ENCODE measurements at places on chromosomes 2 and 18.

DNA sequence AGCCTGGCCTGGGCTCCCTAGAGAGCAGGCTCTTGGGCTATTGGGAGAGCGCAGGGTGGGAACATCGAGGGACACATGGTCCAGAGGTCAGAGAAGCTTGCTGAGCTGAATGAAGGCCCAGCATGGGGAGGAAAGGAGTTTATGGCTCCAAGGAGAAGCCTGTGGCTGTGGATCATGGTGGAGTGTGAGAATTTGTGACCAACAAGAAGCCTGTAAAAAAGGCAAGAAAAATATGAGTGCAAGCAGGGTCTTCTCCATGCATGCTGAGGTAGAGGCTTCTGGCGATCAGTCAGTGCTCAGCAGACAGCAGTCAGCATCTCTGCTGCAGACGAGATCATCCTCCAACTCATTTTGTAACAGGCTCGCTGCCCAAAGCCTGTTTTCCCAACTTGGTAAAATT, 1.3 kb upstream of the SCYGR3 start:
- DNase-seq = no peak

GRCh38 chr2:23696752-23697045, 230.2 kb downstream of the ATAD2B start:
- DNase-seq = no peak

DNA sequence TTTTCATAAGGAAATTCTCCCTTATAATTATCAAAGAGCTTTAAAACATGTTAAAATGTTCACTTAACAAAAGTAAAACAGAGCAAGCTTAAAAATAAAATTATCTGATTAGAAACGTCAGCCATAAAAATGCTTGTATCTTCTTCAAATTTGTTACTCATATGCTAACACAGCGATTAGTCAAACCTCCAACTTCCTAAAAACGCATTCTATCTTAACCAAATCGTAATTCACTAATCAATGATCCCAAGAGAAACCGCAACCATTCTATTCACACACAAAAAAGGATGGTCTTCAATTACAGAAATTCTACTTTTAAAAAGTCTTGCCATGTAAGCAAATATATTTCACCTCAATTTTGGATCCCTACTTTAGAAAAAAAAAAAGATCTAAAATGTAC, 1.9 kb downstream of the STK17B start:
- no peak for DNase-seq

GRCh38 chr2:29619689-29620088, 301.7 kb downstream of the ALK start:
- DNase-seq = no peak

DNA sequence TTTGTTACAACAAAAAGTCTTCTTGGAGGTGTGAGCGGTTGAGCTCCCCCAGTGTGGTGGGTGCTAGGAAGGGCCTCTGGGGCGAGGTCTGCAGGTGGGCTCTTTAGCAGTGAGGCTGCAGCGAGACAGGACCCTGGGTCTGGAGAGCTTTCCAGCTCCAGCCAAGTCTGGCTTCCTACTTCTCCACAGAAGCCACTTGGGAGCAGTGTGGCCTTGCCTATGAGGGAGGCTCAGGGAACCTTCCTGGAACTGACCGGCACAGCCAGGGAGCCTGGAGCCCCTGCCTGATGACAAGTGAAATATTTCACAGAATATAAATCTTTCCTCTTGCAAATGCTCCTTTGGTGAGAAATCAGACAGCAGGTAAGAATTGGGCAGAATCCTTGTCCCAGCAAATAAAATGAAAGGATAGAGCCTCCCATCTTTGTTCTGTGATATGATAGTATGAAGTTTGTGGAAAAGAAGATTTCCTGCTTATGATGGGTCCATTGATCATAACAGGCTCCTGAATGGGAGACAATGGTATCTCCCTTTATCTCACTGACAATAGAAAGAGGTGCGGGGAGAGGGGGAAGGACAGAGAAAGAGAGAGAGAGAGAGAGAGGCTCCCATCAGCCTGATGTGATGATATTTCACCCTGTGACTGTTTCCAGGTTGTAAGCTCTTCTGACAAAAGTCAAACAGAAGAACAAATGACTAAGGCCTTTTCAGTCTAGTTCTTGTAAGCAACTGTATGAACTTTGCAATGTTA, 289.8 kb upstream of the SPRED2 start:
- peak; percentile 29 for DNase-seq

DNA sequence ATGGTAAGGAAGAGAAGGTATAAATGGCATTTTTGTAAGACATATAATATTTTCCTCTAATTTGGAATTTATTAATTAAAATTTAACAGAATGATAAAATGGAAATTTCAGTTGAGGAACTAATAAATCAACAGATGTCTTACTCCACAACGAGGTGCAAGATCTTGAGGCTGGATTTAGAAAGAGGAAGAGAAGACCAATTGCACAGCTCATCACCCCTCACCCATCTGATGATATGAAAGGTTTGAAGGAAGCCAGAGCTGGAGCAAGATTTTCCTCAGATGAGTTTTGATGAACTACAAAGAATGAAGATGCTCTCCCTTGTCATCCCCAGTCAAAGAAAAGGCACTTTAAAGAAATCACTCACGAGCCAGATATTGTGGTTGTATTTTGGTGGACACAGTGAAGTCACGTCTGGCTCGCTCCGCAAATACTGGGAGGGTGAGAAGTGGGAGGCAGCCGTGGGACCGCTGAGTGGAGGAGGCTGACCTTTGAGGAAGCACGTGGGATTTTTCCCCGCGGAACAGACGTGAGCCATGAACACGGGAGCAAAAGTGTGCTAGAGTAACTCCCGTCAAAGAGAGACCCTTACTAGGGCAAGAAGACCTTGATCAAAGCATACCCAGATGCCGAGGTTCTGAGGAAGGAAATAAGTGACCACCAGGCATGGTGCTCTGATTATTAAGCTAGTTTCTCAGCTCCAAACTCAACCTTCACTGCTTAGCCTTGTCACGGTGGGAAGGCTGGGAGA, 511.4 kb downstream of the RNF144A start:
- no peak for DNase-seq

DNA sequence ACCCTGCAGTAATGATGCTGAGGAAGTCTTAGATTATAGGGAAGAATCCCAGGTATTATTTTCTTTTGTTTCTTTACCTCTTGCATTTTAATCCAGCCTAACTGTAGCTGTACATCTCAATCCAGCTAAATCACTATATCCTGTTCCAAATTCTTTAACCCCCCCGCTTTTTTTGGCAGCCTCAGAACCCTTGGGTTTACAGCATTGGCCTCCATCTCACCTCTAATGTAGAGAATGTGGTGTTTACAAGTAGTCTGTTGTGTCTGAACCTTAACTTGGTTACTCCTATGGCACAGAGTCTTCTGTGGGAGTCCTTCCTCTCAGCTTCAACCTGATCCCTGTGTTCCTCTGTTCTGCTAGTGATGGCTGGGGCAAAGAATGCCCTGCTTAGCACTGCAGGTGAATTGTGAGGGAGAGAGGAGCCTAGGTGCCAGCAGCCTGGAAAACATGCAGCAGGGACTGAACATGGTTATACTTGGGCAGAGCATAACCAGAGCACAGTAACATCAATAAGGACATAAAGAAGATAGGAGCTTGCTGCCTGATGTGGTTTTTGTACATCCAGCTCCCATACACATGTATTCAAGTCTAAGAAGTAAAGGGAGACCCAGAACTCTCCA, 130.2 kb downstream of the FAM124B start:
- no peak for DNase-seq

GRCh38 chr2:8324164-8324856, 357.5 kb upstream of the ID2 start:
- no peak for DNase-seq

DNA sequence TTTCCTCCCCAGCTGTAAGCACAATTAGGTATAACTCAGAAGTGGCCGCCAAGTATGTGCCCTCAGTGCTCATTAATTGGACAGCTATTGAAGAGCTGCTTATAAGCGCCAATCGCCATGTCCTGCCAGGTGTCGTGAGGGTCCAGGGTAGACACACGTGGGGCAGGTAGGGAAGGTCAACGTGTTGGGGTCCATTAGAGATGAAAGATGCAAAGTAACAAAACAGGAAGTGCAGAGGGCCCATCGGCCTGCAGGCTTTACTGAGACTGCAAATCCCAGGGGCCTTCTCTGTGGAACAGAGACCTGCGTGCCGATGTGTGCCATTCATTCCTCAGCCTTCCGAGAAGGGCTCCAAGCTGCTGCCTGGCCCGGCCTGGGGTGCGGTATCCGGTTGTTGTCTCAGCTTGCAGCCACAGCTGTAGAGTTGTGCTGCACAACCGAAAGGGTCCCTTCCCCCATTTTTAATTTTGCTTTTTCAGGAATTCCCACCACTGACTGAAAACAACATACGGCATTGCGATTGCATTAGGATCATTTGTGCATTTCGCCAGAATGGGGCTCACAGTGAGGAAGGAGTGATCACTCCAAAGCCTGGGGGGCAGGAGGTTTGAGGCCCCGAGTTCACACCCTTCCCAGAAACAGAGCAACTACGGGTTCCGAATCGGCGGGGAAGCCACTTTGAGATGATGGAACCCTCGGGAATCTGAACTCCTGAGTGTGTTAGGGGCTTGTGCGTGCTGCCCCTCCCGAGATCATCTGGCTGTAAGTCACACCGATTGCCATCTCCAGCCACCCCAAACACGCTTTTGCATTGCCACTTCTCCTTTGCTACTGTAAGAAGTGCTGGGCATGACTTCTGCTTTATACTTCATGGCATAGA, 94.3 kb downstream of the TSHZ1 start:
- no peak for DNase-seq

GRCh38 chr2:217736776-217737550, 265.8 kb downstream of the TNS1 start:
- no peak for DNase-seq

GRCh38 chr2:241110607-241111439, 8.7 kb upstream of the MTERF4 start:
- no peak for DNase-seq

DNA sequence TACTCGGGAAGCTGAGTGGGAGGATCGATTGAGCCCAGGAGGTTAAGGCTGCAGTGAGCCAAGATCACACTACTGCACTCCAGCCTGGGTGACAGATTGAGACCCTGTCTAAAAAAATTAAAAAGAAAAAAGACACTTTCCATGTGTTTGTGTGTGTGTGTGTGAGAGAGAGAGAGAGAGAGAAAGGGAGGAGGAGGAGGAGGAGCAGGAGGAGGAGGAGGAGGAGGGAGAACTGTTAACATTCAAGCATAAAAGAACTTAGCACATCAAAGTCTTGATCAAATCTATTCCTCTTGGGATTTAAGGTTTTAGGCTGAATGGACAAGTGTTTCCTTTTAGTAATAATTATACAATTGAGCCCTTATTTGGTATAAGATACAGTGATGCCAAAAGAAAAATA, 75.5 kb downstream of the SPOPL start:
- no peak for DNase-seq

DNA sequence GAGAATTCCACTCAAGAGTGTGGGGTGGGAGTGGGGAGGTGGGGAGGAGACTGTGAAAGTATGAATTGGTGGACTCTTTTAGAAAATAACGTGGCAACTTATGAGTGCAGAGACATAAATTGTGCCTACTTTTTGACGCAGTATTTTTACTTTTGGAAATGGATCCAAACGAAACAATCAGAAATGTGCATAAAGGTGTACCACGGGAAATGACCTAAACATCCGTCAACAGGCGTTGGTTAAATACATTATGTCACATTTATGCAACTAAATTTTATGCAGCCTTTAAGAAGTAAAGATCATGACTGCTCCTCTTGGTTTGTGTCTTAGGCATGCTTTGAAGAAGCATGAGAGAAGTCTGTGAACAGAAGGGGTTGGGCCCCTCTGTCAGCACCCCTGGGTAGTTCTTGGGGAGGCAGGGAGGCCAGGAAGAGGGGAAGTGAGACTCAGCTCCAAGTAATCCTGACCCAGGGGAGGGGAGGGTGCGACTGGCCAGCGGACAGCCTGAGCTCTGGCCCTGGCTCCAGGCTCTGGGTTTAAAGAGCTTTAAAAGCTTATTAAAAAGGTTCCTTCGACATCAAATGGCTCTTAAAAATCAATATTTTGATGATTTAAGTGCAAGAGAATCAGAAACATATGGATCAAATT, 126.4 kb upstream of the HAAO start:
- DNase-seq = no peak

DNA sequence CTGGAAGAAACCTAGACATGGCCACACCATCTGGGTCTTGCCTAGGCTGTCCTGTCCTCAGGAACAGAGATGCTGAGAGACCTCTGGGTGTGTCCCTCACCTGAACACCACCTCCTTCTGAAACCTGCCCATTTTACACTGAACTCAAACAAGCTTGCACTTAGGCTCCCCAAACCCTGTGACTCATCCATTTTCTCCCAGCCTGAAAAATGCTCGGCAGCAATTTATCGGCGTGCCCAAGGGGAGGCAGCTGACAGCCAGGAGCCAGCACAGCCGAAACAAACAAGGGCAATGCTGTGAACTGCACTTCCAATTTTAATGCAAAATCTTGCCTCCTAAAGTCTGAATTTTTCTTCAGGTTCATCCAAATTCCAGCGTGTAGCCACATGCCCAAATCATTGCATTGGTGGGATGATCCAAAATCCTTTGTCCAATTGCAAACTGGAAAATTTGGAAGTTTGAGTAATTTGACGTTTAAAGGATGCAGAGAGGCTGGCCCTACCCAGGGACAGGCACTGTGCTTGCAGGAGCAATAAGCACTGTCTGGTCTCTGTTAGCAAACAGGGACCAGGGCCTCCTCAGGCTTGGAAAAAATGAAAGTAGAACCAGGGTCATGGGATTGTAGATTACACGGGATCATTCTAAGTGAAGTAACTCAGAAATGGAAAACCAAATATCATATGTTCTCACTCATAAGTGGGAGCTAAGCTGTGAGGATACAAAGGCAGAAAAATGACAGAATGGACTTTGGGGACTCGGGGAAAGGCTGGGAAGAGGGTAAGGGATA, 67.7 kb downstream of the GALNT14 start:
- no peak for DNase-seq

DNA sequence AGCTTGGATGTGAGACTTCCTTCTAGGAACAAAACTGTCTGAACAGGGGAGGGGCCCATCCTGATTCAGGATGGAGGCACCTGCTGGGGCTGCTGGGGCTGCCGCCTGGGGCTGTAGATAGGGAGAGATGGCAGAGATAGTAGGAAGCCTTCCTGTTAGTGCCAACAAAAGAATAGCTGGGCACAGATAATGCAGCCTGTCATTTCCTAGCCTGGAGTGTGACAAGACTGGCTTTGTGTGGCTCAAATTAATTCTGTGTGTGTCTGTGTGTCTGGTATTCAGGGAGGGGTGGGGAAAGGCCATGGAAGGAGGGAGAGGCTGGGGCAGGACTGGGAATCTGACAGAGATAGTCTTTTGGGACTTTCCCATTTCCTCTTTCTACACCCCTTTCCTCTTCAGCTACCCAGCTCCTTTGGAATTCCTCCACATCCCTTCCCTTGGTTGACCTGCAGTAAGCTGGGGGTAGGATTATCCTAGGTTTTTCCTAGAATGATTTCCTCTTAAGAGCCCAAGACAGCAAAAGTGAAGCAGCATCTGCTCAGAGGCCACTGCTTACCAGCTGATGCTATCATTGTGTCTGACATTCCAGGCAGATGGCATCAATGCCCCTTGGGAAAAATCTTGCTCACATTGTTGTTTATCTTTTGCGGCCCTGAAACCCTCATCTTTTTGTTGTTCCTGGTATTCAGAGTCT, 144.9 kb upstream of the LHCGR start:
- DNase-seq = no peak

DNA sequence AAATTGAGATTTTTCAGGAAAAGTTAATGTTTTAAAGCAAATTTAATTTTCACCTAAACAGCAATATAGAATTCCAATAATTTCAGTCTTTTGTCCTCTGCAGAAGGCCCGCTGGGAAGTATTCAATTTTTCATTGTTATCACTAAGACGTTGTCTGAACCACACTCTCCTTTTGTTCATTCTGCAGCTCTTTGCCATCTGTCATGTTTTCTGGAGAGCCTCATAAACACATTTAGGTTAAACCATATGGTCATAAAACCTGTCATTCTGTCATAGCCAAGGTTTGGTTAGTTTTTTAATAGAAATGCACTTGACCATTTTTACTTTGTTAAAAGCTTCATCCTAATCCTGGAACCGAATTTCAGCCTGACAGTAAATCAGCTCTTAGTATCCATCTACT, 54.0 kb upstream of the PGAP1 start:
- DNase-seq = no peak

Measured in urothelium cell line (cell line).